ENCODE measurements at places on chromosomes 3 and 15.

DNA sequence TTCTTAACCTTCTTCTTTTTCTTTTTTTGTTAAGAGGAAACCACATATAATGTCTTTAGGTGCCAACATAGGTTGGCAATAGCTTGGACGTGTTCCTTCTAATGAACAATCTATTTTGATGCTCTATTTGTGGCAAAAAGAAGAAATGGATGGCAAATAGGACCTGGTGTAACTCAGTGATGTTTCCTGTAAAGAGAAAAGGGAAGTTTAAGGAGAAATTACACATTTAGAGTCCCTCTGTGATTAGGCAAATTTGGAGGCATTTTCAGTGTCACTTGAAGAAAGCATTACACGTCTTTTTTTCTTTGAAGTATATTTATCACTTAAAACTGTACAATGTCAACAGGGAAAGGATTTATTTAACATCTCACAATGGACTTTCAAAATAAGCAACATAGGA, 327.1 kb downstream of the ZIC1 start:
- DNase-seq = no peak

- DNase-seq = no peak
These were observed 91.5 kb upstream of the FAM174B start for GRCh38 chr15:92747047-92747446.

DNA sequence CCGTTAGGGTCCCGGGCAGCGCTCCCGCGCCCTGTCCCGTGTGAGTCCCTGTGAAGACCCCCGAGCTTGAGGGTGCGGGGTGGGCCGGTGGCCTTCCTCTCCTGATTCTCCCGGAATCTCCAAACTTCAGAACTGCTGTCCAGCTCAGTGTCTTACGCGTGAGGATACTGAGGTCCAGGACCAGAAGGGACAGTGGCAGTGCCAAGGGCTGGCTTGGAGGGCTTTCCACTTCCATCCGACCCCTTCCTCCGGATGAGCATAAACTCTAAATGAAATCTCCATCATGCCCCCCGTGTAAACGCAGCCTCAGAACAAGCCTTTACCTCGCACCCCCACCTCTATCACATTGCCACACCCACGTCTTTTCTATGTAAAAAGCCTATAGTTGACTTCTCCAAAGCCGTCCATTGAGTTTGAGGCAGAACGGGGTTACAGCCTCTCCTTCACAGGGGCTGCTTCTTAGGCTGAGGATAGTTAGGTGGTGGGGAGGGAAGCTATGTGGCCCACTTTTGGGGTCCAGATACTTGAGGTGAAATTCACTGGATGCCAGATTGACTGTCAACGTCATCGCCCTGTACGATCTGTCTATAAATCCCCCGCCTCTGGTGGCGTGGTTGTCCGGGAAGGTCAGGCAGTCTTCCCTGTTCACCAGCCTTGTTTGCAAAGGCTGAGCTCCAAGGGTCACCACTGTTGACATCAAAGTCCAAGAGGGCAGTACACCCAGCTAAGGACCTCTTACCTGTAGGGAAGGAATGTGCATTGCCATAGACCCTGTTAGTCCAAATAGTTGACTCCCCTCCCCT, 1.1 kb downstream of the EDEM1 start:
- no peak for DNase-seq

DNA sequence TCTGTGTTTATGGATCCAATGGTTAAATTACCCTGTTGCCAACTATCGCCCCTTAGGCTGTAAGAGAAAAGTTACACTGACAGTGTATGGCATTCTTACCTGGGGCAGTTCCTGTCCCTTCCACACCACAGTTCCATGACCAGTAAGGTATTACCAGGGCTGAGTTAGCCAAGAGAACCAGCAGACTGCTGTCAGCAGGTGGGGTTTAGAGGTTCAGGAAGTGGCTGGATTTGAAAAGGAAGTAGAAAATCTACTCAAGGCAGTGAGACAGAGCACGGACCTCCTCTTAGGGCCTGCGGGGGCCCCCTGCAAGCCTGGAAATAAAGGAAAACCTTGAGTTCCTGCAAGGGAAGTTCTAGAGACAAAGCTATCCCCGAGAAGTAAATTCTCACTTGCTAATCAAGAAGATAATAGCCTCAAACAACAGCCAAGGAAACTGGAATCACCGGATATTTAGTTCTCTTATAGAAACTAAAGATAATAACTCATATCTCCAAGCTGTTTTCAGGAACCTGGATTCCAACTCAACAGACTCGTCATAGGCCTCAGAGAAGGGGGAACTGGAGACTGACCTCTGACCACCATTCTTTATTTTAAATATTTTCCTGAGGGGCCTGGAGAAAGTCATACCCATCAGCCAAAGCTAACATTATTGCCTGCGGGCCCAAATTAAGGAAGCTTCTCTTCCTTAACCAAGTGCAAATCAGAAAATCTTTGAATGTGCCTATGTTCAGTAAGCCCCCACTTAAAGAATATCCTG, 161.7 kb downstream of the ANXA2 start:
- no peak for DNase-seq
